ENCODE measurements at places on chromosomes 5 and 9. TPM values are rescaled to one million over a fixed set of nuclear protein-coding genes. Genes with fewer than 3 reads are reported as not detected.

IL3 gene
- total RNA-seq, result 0.49 TPM

DNA sequence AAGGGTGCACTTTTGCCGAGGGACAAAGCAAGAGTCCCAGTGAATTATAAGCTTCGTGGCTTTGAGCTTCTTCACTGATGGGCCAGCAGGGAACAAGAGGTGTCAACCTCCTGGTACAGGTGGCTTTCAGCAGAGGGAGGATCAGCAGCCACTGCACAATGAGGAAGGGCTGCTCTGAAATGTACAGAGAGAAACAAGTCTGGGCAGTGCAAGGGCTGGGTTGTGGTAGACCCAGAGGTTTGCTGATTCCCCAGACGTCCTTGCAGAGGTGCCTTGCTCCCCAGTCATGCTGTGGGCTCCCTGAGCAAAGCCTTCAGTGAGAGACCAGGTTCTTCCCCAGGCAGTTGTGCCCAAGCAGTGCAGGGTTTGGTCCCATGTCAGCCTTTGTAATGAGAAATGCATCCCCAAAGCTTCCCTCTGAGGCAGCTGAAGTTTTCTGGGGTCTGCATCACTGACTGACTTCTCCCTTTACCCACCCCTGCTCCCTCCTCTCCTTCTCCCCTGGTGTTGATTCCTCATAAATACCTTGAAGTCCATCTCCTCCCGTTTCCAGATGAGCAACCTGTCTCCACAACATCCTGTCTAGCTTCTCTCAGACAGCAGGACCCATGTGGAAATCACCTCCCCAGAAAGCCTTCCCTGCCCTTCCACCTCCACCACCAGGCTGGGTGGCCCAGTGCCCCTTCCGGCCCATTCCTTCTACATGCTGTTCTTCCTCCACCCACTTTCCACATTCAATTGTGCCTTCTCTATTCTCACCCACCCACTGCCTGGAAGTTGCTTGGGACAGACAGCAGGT, 599.6 kb upstream of the ADAMTS16 start:
- no peak for DNase-seq

- DNase-seq, result no peak
Measured at GRCh38 chr5:133192716-133193115, 140.9 kb downstream of the HSPA4 start.

SMIM15 gene
- total RNA-seq, result 94.8 TPM

DNA sequence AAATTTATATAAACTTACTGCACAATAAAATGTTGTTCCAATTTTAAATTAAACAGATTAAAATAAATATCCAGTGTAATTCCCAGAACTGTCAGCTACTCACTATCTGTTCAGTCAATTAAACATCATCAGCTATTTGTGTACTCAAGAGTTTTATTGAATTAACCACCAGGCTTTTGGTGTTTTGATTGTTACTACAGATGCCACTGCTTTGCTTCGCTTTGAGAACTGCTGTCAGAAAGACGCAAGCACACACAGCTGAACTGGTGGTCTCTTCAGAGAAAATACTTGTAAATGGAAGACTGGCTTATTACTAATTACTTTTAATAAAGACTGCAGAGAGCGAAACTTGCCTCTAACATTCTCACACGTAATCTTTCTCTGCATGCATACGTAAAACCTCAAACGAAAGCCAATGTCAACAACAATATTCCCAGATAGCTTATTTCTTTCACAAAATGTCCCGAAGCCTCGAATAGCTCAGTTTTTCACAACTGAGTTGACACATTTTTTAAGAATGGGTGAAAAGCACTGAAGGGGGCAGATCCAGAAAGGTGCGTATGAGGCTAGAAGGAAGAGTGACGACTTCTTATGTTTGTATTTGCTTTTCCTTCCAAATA, 259.6 kb upstream of the RPS23 start:
- no peak for DNase-seq

DNA sequence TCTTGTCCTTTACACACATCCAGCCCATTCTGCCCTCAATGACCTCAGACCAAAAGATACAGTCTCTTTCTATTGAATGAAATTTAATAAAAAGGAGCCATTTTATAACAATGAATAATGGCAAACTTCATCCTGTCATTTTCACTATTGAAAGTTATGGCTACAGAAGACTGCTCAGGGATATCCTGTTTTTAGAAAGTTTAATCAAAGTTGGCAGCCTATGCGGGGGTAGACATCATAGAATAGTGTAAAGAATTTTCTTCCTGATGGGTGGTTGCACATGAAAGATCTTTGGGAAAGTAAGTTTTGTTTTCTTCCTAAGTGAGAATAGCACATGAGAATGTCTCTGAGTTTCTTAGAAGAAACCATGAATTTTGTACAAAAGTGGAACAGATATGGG, 670.4 kb upstream of the CDH6 start:
- no peak for DNase-seq

DNA sequence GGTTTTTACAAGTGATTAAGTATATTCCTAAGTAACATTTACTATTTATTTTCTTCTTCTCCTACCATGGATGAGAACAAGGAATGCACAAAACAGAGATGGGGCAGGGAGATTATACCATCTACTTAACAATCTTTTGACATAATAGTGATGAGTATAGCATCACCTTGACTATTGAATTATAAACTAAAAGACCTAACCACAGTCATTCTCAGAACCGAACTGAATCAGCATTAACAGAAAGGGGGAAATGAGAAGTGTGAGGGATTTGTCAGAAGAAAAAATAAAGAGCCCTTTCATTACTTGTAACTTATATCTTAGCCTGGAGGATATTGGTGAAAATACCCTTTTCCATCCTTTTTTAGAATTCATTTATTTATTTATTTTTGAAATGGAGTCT, 21.9 kb downstream of the OR2Y1 start:
- DNase-seq, result no peak

DNA sequence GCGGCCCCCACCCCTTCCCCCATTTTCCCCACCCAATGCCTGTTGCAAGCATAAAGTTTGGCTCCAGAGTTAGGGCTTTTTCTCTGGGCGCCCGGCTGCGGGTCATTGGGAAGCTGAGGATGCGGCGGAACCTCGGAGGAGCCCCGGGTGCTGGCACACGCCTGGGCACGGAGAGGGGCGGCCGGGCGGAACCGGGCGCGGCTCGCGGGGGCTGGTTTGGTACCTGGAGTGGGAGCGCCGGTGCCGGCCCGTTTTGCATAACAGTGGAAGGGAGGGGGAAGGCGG, 1.2 kb downstream of the PPARGC1B start:
- DNase-seq, result no peak

NDST1 gene
- total RNA-seq, result 7.3 TPM

GRCh38 chr5:99122976-99123375, 194.2 kb upstream of the CHD1 start:
- DNase-seq, result no peak

- DNase-seq, result no peak
Measured at GRCh38 chr5:179139936-179140235, 79.7 kb downstream of the ZNF354C start.

FOXD4L4 gene
- 0.10 TPM for total RNA-seq

- DNase-seq, result no peak
Measured at GRCh38 chr5:131229623-131230022, 34.2 kb upstream of the CDC42SE2 start.

- no peak for DNase-seq
Measured at GRCh38 chr5:95043234-95043633, 241.7 kb downstream of the MCTP1 start.

- DNase-seq, result no peak
Measured at GRCh38 chr9:20582150-20582549, 40.1 kb downstream of the MLLT3 start.

- DNase-seq, result no peak
Measured at GRCh38 chr5:59587489-59588337, 305.8 kb downstream of the PDE4D start.

All from activated naive CD8-positive, alpha-beta T cell treated with anti-CD3 and anti-CD28 coated beads for 36 hours (primary cell).